ENCODE measurements at places on chromosomes 11 and 22.

DNA sequence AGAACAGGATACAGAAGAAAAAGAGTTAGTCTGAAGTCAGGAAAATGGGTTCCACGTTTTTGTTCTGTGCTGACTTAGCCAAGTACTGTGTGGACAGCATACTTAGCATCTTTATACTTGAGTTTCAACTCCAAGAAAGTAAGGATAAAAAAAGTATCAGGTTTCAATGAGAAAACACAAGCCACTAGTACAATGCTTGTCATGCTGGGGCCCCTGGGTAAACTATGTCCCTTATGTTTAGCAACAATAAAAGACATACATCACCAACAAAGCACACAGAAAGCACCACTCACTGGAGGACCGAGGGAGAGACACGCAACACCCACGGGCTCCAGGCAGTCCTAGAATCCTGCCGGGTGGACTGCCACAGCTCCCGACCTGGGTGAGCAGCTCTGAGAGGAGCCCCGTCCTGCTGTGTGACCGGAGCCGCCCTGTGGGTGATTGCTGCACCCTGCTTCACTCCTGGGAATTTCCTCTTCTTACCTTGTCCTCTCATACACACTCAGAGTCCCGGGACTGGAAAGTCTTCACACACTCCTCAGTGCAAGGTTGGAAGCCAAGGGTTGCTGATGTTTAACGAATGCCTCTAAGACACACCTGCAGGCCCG, 890.5 kb downstream of the BRD1 start:
- DNase-seq = no peak

DNA sequence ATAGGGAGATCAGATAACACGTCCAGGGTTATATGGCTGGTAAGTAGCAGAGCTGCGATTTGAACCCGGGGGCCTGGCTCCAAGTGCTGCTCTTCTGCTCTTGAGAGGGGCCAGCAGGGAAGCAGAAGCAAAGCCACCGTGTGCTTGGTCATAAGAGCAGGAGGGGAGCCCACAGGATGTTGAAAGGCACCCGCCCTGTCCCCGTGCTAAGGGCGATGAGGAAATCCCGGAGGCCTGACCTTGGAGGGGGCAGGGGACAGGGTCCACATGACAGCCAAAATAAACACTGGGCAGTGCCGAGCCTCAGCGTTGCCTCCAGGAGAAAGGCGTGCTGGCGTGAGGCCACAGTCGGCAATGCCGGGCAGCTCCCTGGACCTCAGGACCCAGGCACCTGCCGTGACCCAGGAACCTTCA, 28.8 kb downstream of the TOM1 start:
- no peak for DNase-seq

DNA sequence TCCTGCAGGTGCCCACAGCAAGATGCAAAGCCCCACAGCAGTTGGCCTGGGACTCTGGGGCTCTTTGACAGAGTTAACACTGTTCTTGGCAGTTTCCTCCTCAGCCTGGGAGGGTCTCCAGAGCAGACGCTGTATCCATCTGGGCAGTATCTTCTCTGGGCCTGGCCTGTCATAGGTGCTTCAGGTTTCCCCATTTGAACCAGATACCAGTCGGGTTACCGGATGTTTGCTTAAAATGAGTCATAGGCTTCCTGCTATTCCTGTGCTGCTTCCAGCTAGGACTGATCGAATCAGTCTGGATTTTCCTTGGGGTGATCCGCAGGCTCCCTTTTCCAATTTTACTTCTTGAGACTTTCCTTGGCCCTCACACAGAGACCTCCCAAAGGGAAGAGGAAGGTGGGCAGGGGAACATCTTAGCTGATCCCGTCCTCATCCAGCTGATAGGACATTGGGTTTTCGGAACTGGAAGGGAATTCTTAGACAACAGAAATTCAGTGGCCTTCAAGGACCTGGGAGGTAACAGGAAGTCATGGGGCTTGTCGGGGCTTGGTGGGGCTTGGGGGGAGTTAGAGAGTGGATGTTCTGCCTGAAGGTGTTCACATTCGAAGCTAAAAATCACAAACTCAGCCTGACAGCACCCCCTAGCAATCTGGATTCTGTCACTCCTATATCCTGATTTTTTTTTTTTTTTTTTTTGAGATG, 2.4 kb upstream of the RANGAP1 start:
- DNase-seq = no peak

- no peak for DNase-seq
These were observed 35.6 kb upstream of the CACNG2 start for GRCh38 chr22:36739185-36739584.

GRCh38 chr11:134559602-134559962, 147.5 kb upstream of the B3GAT1 start:
- no peak for DNase-seq

DNA sequence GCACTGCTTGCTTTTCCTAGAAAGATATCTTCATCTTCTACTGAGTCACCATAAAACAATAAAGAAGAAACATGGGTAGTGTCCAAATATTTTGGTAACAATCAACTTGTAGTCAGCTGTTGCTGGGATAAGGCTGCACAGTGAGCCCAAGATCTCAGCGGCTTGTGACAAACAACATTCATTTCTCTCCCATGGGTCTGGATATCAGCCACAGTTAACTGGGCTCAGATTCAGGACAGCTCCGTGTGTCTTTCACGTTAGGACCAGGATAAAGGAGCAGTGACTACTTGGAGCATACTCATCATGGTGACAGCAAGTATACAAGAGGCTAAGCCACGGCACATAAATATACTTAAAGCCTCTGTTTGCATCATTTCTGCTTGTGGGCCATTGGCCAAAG, 27.9 kb upstream of the GRK3 start:
- DNase-seq = no peak

- no peak for DNase-seq
These were observed at the start of gene BLID for GRCh38 chr11:122115524-122116379. Gene BLID, minus strand, starts transcription at chr11:122116215. Its CDS starts 293 bp downstream, at chr11:122115922.

- DNase-seq = no peak
These were observed 311.5 kb downstream of the NTM start for GRCh38 chr11:131681920-131682319.

GRCh38 chr11:13249992-13250391, 27.6 kb upstream of the BMAL1 start:
- DNase-seq = no peak

All from NCI-H2107 (cell line).